Articular chondrocyte of knee joint (primary cell): ENCODE measurements at places on chromosomes 2 and 18. TPM values are rescaled to one million over a fixed set of nuclear protein-coding genes. Genes with fewer than 3 reads are reported as not detected.

TUBA4B gene
- not detected in 2 replicates for total RNA-seq

BCL11A gene
- 0.78 and 1.2 TPM in 2 replicates for total RNA-seq

CDH19 gene
- 0.11 and 0.13 TPM in 2 replicates for total RNA-seq

PSTPIP2 gene
- total RNA-seq, result 9.3 and 9.9 TPM in 2 replicates

CCDC148 gene
- total RNA-seq, result 0.91 and 1.5 TPM in 2 replicates

IL18R1 gene
- 4.2 and 4.4 TPM in 2 replicates for total RNA-seq

SCG2 gene
- total RNA-seq, result 5.4 and 6.8 TPM in 2 replicates

HOXD12 gene
- not detected in 2 replicates for total RNA-seq

G6PC2 gene
- total RNA-seq, result not detected in 2 replicates

PPP3R1 gene
- total RNA-seq, result 39.2 and 40.0 TPM in 2 replicates

TXNDC2 gene
- total RNA-seq, result 0.13 TPM in 1 of 2 replicates, not detected in the other

SLC9A2 gene
- under 0.01 TPM in 1 of 2 replicates, not detected in the other for total RNA-seq

INHA gene
- total RNA-seq, result 0.11 and 0.26 TPM in 2 replicates

TLK1 gene
- 23.5 and 31.0 TPM in 2 replicates for total RNA-seq

UGT1A3 gene
- total RNA-seq, result not detected in 2 replicates

ITPRIPL1 gene
- total RNA-seq, result 2.6 and 4.6 TPM in 2 replicates

CNTNAP5 gene
- total RNA-seq, result not detected in 2 replicates

PMAIP1 gene
- total RNA-seq, result 1.3 and 11.3 TPM in 2 replicates

LPIN2 gene
- 55.8 and 57.4 TPM in 2 replicates for total RNA-seq

PPP1R1C gene
- 2.2 and 3.8 TPM in 2 replicates for total RNA-seq

CCDC85A gene
- 0.78 and 2.1 TPM in 2 replicates for total RNA-seq

PGAP1 gene
- total RNA-seq, result 11.2 and 12.9 TPM in 2 replicates

KLHL41 gene
- 0.54 and 0.91 TPM in 2 replicates for total RNA-seq

KCNG2 gene
- total RNA-seq, result not detected in 2 replicates

CDH2 gene
- 0.52 and 0.65 TPM in 2 replicates for total RNA-seq

BMP10 gene
- not detected in 2 replicates for total RNA-seq

FLACC1 gene
- 2.5 and 2.9 TPM in 2 replicates for total RNA-seq

CHRNG gene
- total RNA-seq, result not detected in 2 replicates

ZNF519 gene
- 7.7 and 8.5 TPM in 2 replicates for total RNA-seq

MYOM1 gene
- 0.52 and 0.76 TPM in 2 replicates for total RNA-seq

KIAA2012 gene
- under 0.01 TPM in 1 of 2 replicates, not detected in the other for total RNA-seq

UGT1A7 gene
- total RNA-seq, result not detected in 2 replicates

EEF1B2 gene
- 572 and 731 TPM in 2 replicates for total RNA-seq

PLGLB2 gene
- total RNA-seq, result 2.6 TPM in 2 replicates

MSTN gene
- 0.13 and 0.32 TPM in 2 replicates for total RNA-seq

HMSD gene
- 0.11 TPM in 1 of 2 replicates, not detected in the other for total RNA-seq

LMAN1 gene
- 300 and 355 TPM in 2 replicates for total RNA-seq

IL37 gene
- not detected in 2 replicates for total RNA-seq
